T-helper 1 cell (primary cell): ENCODE measurements at places on chromosomes 7 and 10.

- DNase-seq, result no peak
Observed at GRCh38 chr7:154856733-154857132, 146.2 kb downstream of the PAXIP1 start.

GRCh38 chr7:157791666-157792065, 454.9 kb downstream of the DNAJB6 start:
- DNase-seq, result no peak

DNA sequence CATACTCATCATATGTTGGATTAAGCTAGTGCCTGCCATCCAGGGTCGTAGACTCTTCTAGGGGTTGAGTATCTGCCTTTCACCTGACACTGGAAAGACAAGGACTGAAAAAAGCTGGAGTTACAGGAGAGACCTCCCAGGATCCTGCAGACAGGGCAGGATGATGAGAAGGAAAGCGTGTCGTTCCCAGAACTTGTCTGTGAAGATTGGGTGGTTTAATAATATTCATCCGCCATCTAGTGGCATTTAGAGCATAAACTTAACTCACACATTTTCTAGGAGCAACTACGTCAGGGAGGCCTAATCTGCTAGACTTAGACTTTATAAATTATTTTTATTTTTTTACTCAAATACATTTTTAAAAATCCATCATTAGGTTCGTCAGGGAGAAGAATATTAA, 59.6 kb downstream of the ADRB1 start:
- peak; percentile 28 for DNase-seq

- DNase-seq, result no peak
Observed at GRCh38 chr10:70890917-70891431, 2.6 kb upstream of the PCBD1 start.

- no peak for DNase-seq
Observed at GRCh38 chr7:128032605-128033235, 1.5 kb upstream of the LRRC4 start.

- DNase-seq, result no peak
Observed at GRCh38 chr10:14751921-14752320, 22.8 kb downstream of the FAM107B start.

GRCh38 chr10:108439397-108439796, 1274.9 kb upstream of the SORCS1 start:
- no peak for DNase-seq

DNA sequence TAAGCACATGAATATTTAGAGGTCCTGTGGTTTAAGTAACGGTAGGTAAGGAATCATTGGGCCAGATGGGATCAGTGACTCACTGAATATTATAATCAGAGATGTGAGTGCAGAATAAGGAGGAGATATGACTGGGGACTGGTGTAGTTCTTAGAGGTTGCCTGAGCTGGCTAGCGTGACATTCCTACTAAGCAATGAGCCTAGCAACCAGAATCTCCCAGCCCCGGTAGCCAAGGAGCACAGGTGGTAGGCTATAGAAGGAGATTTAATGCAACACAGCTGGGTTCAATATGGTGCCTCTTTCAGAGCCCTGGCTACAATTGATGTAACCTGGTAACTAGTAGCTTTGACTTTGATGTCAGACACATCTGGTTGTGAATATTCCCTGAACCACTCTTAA, 641.6 kb downstream of the AUTS2 start:
- no peak for DNase-seq

GRCh38 chr7:76282344-76283253, 19.9 kb upstream of the HSPB1 start:
- DNase-seq, result no peak

DNA sequence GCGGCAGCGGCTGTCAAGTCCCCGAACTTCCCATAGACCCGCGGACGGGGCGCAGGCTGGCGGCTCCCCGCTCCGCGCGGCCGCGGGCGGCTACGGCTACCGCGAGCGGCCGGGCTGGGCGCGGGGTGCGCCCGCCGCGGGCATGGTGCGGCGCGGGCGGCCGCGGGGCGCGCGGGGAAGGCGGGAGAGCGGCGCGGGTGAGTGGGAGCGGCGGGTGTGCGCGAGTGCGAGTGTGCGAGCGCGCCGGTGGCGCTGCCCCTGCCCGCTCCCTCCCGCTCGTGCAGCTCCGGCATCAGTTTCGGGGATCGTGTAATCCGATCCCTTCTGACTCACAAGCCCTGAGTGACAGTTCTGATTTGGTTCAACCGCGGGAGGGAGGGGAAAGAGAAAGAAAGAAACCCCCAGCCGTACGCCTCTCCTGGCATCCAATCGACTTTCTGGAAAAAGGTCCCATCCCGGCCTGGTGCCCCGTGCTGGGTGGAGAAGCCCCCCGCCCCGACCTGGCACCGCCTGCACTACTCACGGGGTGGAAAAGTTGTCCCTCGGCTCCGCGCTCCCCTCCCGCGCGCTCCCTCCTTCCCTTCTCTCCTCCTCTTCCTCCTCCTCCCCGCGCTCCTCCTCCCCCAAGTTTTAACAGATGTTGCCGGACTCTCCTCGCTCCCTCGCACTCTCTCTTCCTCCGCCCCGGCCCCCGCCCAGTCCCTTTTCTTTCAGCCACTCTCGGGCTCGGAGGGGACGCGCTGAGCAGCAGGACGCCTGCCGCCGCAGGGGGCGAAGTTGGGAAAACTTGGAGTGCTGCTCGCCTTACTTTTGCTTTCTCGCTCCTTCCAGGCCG, at the start of gene GLI3:
Gene GLI3 (minus strand): TSS at position 234 of the 835 bp plus-strand sequence. CDS start 13,956 bp downstream, outside the sequence.
- no peak for DNase-seq

DNA sequence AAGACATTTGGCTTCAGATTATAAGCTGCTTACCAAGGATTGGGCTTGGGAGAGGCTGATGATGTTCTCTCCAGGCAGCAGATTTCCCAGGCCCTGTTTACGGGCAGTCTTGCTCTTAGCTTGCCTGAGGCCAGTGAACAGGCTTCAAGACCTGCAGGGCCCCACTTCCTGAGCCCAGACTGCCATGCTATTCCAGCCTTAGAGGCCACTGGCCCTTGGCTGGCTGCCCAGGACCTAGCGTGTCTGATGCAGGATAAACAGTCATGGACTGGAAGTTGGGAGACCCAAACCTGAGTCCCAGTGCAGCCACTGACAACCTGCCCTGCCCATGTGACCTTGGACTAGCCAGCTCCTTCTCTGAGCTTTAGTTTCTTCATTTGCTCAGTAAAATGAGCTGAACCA, 2.9 kb downstream of the PRXL2A start:
- DNase-seq, result no peak

- no peak for DNase-seq
Observed at GRCh38 chr10:79383974-79384606, 36.8 kb downstream of the PPIF start.

GRCh38 chr7:30027065-30027456, 559 bp upstream of the FKBP14 start:
- DNase-seq, result no peak

GRCh38 chr10:133592716-133593115, 27.3 kb upstream of the SYCE1 start:
- DNase-seq, result no peak

DNA sequence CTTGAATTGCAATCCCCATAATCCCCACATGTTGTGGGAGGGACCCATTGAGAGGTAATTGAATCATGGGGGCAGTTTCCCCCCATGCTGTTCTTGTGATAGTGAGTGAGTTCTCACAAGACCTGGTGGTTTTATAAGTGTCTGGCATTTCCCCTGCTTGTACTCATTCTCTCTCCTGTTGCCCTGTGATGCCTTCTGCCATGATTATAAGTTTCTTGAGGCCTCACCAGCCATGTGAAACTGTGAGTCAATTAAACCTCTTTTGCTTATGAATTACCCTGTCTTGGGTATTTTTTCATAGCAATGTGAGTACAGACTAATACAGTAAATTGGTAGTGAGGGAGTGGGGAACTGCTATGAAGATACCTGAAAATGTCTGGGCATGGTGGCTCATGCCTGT, 65.0 kb downstream of the ANKRD7 start:
- no peak for DNase-seq

DNA sequence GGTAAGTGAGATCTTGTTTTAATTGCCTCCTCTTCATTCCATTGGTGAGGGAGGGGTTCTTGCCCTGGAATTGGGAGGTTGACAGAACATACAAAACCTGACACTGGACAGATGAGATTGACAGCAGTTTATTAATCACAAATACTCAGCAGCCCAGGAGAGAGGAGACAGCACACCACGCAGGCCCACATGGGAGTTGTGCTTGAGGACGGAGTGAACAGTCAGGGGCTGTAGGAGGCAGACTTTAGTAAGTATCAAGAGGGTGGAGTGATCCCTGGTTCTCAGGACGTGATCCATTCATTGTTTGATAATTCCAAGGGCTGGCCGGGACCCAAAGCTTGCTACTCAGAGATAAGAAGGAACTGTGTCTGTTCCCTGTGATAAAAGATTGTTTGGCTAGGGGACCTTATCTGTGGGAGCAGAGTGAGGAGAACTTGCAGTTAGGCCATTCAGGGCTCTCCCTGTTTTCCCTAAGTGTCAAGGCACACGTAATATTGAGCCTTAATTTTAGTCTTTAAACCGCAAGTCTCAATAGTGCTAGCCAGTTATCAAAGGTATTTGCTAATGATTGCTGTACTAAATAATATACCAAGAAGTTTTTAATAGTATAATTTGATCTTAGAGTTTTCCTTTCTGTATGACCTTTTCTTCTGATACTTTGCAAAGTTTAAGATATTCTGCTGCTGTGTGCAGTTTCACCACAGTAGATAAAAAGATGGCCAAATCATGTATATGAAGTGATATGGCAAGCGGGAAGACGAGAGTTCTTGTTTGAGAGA, 14.5 kb downstream of the CAPZA2 start:
- no peak for DNase-seq

DNA sequence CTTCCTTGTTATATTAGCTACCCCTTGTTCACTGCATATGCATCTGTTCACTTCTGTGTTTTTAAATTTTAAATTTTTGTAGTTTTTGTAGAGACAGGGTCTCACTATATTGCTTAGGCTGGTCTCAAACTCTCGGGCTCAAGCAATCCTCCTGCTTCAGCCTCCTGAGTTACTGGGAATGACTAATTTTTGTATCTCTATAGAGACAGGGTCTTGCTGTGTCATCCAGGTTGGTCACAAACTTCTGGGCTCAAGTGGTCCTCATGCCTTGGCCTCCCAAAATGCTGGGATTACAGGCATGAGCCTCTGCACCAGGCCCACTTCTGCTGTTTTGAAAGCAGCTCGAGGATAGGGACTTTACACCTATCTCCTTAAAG, 64.6 kb downstream of the PRTFDC1 start:
- DNase-seq, result no peak

DNA sequence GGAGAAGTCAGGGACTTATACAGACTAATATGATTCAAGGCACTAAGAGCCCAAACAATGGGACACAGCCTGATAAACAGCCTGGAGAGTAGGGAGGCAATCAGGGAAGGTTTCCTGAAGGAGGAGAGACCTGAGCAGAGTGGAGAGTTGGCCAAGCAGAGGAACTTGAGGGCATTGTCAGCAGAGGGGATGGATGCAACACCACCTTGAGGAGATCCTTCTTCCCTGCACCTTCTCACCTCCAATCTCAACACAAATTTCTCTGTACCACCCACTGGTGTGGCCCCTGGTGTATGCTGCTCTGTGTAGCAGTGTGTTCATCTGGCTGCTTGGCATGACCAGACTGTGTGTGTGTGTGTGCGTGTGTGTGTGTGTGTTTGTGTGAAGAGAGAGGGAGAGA, 146.2 kb downstream of the WDR11 start:
- DNase-seq, result no peak

- no peak for DNase-seq
Observed at GRCh38 chr7:120553491-120553890, 280.5 kb downstream of the KCND2 start.

GRCh38 chr10:11165591-11166543, 148.2 kb downstream of the CELF2 start:
- DNase-seq, result peak; percentile 50

GRCh38 chr7:7978860-7979259, 10.3 kb downstream of the GLCCI1 start:
- no peak for DNase-seq

DNA sequence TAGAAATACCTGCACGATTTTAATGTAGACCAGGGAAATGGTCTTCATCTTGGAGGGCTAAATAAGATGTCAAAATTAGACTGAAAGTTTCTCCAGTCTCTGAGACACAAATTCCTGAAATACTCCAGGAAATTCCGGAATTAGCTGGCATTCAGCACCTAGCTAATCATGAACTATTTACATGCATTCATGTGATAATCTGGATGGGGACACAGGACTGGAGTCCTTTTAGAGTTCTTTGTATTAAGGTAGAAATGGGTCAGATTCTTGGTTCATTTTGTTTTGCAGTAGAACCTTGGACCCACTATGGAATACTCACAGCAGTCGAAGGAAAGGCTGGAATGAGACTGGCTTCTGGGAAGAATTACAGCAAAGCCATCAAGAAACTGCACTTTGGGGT, 65.3 kb upstream of the MDFIC start:
- no peak for DNase-seq

DNA sequence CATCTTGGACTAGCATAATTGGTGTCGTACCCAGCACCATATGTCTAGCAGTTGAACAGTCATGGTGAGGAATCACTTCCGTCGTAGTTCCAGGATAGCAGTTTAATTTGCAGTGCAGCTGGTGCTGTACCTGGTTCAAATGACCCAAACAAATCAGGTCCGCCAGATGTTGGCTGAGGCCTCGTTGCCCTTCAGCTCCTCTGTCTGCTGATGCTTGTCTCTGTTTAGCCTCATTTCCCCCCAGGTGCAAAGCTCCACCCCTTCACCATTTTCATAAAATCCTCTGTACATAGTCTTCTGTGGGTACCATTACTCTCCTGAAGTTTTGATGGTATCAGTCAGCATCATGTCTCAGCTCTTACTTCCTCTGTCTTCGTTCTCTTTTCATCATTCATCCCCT, 35.1 kb downstream of the UMAD1 start:
- DNase-seq, result no peak

DNA sequence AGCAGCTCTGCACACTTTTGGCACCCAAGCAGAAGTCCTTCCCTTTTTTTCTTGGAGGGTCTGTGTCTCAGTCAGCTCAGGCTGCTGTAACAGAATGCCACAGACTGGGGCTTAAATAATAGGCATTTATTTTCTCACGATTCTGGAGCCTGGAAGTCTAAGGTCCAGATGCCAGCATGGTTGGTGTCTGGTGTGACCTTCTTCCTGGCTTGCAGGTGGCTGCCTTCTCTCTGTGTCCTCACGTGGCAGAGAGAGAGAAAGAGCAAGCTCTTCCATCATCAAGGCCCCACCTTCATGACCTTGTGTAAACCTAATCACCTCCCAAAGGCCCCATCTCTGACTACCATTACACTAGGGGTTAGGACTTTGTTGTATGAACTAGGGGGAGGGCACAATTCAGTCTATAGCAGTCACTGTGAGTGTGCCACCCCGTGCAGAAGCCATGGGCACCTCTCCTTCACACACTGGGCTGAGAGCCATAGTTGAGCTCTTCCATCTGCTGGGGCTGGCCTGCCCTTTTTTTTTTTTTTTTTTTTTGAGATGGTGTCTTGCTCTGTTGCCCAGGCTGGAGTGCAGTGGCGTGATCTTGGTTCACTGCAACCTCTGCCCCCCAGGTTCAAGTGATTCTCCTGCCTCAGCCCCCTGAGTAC, 80.3 kb downstream of the OAT start:
- no peak for DNase-seq

- no peak for DNase-seq
Observed at GRCh38 chr10:73655990-73656298, at the start of gene SYNPO2L. Gene SYNPO2L (minus strand): TSS chr10:73656029. CDS start chr10:73655922, 107 bp downstream.

- DNase-seq, result no peak
Observed at GRCh38 chr10:131858118-131858515, 42.7 kb upstream of the PPP2R2D start.

GRCh38 chr7:11830582-11831155, 1.3 kb downstream of the THSD7A start:
- no peak for DNase-seq

GRCh38 chr10:79417266-79417665, 28.2 kb downstream of the ZCCHC24 start:
- no peak for DNase-seq

- DNase-seq, result no peak
Observed at GRCh38 chr10:17122726-17123661, 6.6 kb downstream of the CUBN start.

- no peak for DNase-seq
Observed at GRCh38 chr7:818031-818699, 14.1 kb upstream of the SUN1 start.
